ENCODE measurements at places on chromosomes 3 and 15. TPM values are rescaled to one million over a fixed set of nuclear protein-coding genes. Genes with fewer than 3 reads are reported as not detected.

DYNLT2B gene
- 14.8 TPM for total RNA-seq

ATP6V1A gene
- 94.5 TPM for total RNA-seq

CHRD gene
- 47.1 TPM for total RNA-seq

DNA sequence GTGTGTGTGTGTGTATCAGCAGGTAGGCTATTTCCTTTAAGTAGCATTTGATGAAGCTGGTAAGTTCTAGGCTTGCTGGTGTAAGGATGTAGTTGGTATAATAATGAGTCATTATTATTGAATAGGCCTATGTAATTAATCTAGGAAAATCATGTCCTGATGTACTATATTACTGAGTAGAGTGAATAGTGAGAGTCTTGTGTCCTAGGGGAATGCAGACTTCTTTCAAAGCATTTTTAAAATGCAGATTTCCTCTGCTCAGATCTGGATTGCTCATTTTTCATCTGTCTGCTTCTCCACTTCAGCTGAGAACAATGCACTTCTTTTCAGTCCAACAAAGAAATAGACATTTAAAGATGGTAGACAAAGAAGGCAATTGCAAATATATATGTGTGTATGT lies 434.2 kb upstream of the ONECUT1 start:
- DNase-seq: no peak

- no peak for DNase-seq
Observed at GRCh38 chr3:73098873-73099272, 37.4 kb downstream of the EBLN2 start.

DNA sequence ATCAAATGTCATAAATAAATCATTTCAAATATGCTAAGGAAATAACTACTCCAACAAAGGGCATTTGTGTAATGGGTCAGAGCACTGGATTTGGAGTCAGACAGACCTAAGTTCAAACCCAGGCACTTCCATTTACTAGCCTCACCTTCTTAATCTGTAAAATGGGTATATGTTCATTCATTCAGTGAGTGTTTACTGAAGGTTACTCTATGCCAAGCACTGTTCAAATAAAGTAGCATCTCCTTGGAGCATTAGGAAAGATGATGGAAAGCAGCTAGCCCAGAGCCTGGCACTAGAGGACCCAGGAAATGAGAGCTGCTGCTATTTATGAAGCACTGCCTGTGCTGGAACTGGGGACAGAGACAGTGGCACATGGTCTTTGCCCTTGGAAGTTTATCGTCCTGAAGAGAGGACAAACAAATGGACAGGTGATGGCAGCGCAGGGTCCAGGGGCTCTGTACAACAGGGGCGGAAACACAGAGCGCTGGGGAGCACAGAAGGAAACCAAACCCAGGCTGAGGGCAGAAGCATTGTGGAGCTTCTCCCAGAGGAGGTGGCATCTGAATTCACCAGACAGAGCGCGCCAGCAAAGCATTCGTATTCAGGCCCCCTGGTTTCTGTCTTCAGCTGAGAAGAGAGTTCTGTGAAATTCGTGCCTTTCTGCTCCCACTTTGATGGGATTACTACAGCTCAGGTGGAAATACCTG lies 19.0 kb downstream of the TM4SF4 start:
- DNase-seq: no peak

DNA sequence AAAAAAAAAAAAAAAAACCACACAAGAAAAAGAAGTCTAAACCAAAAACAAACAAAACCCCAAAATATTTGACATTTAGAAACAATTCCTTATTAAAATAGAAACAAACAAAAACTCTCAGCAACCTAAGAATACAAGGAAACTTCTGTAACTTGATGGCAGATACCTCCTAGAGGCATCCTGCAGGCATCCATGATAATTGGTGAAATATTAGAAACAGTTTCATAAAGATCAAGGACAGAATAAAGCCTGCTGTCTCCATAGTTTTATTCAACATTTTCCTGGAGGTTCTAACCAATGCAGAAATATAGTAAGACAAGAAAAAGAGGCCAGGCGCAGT lies 63.0 kb upstream of the TRPM1 start:
- DNase-seq: no peak
